Cardiac fibroblast (primary cell): ENCODE measurements at places on chromosomes 6 and 20.
A peak's percentile ranks its signal among the peaks of the same experiment; 100 is the strongest.

GRCh38 chr6:167778497-167779128 is 48.1 kb upstream of the AFDN start:
- DNase-seq = no peak

DNA sequence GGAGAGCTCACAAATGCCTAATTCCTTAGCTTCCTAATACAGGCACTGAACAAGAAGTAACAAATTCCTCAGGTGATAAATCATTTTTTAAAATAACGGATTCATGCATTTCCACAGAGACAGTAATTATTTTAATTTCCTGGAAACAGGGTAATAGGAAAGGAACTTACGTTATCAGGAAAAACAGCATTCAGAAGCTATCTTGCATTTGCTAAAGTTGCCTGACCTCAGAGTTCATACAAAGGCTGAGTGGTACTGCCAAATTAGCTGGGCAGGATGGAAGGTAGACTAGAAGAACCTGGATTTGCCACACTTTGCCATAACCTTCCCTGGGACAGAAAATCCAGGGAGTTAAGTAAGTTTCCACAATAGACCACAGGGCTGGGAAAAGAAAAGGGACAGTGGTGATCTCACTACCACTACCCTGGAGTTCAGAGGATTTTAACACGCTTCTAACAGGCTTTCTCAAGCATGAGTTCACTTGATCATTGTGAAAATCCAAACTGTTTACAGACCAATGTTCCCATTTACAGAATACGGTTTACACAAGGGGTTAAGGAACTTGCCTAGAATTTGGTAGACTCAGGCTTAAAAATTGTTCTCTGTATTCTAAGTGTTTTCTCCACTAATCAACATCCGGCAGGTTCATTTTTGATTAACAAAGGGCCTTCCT is 57.0 kb downstream of the KIF13A start:
- DNase-seq = peak; percentile 48

GRCh38 chr20:17786221-17786718 is 86.5 kb downstream of the BANF2 start:
- DNase-seq = peak; percentile 38

GRCh38 chr6:16398587-16398986 is 160.2 kb downstream of the GMPR start:
- DNase-seq = peak; percentile 79

DNA sequence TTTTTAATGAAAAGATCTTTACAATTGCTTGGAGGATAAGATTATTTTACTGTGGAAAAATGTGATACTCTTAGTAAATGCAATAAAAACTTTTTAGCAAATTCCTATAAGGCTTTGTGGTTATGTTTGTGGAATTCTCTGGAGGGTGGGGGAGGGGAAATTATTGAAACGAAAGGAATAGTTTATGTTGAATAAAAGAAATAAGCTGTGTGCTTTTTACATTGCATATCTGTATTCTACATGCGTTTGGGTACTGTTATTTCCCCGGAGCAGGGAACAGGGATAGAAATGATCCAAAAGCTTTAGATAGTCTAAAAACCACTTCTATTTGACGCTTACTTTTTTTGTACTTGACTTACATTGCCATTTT is 143.8 kb downstream of the SLC16A10 start:
- no peak for DNase-seq

DNA sequence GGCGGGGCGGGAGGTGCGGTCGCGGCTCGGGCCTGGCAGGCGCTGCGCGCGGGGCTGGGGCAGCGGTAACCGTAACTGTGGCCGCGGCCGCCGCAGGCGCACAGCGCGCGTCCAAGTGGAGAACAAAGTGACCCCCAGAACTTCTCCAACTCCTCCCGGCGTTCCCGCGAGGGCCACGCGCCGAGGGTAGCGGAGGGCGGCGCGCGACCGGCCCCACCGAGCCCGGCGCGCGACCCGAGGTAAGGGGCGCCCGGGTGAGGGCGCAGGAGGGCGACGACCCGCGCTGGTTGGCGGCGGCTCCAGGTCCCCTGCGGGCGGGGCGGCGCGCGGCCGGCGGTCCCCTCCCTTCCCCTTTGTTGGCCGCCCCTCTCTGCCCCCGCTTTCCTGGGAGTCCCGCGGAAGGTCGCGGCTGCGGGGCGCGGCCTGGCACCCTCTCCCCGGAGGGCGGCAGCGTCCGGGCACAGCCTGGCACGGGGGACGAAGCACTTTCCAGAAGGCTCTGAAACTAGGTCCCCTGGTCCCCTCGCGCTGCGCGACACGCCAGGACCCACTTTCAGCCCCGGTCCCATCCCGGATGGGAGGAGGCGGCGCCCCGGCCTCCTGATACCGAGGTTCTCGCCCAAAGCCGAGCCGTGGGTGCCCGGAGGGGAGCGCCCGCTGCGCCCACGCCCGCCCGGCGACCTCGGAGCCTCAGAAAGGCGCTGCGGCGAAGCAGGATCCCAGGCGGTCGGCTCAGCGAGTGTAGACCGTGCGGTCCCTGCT is at the start of gene TIAM2:
Gene TIAM2, plus strand, starts transcription at position 62 of the 762 bp plus-strand sequence. CDS start 133,909 bp downstream, outside the sequence.
- DNase-seq = no peak

DNA sequence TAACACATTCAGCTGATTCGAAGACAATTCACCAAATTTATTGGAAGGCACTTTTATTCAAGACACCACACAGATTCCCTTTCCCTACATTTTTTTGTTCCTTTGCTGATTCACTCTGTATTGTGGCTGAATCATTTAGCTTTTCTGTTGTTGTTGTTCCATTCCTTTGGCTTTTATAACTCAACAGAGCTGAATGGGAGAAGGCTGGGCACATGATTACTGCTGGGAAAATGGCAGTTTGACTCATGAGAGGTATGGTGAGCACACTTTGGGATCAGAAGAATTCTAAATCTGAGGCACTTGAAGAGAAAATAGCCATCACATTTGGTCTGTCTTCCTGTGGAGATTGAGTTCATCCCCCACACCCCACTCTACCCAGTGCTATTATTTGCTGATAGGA is 15.7 kb upstream of the SAYSD1 start:
- peak; percentile 33 for DNase-seq

- DNase-seq = no peak
Measured at GRCh38 chr6:84332139-84333034, 104.9 kb upstream of the CEP162 start.
